ENCODE measurements at places on chromosomes 13 and 19.

DNA sequence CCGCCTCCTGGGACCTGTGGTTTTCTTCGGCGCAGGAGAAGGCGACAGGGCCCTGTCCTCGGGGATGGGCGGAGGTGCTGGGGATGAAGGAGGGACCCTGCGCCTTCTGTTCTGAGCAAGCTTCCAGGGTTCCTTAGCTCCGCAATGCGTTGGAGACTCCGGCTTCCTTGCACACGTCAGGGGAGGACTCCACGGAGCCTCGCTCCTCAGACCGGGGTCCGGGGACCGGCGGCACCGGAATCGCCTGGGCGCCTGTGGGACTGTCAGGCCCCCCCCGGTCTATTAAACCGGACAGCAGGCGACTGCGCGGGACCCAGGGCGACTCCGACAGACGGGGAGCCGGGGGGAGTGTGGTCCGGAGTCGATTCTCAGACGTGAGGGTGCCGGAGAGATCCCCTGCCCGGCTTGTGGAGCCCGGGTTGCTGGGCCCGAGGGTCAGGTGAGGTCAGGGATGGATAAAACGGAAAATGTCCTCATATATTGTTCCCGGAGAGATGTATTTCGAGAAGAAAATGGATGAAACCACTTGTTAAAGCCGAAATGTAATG lies 227.4 kb downstream of the TEX29 start:
- DNase-seq: no peak

GRCh38 chr19:33622505-33622808 lies 704 bp downstream of the CHST8 start:
- peak; percentile 11 for DNase-seq

DNA sequence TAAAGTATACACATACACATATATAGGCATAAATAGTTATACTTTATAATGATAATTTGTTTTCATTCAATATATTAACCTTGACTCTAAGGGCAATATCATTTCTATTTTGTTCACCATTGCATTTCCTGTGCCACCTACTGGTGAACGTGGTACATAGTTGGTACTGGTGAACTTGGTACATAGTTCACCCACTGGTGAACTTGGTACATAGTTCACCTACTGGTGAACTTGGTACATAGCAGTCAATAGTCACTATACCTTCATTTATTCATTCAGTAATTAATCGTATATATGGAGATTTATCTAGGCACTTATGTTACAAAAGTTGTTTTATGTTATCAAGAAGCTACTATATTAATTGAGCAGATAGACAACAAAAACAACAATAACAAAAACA lies 172.6 kb upstream of the ATXN8OS start:
- DNase-seq: no peak

DNA sequence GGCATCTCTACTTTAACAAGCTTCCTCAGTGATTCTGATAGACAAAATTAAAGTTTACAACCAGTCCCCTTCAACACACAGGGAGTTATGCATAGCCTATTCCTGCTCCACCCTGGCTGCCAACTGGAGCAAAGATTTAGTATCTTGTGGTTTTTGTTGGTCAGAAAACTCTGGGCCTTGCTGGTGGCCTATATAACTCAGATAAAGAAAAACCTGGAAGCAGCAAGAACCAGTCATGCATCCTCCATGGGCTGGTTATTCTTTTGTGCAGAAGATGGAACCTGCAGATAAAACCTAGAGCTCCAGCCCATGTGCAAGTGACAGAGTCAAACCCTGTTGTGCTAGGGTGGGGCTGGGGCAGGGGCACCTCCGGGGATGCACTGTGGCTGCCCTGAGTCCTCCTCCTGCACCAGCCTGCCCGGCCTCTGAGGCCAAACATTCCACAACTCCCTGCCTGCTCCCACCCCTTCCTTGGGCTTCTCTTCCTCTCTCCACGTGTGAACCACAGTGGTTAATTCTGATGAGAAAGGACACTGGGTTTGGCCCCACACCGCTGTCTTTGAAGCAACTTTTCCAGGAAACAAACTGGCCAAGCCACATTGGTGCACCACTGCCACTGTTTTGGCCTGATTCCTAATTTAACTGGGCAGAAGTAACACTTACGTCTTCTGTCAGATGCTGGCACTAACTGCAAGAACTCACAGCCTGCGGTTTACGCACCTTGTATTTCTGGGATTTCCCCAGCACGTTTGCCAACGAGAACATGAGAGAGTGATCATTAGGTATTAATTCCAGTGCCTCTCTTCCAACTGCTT lies 23.3 kb upstream of the GGACT start:
- DNase-seq: no peak

- no peak for DNase-seq
Measured at GRCh38 chr13:33310245-33311038, 24.9 kb upstream of the STARD13 start.

GRCh38 chr13:30409886-30410704 lies 12.2 kb upstream of the UBE2L5 start:
- no peak for DNase-seq

DNA sequence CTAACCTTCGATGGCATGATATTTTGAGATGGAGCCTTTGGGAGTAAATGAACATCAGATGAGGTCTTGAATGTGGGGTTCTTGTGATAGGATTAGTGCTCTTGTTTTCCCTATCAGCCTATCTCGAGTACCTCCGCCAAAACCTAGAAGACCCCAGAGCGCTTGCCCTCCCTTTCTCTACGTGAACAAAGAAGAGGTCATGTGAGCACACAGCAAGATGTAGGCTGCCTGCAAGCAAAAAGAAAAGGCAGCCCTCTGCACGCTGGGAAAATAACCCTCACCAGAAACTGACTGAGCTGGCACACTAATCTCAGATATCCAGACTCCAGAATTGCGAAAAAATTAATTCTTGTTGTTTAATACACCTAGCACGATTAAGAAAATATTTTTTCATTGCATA lies 799.8 kb upstream of the SLC10A2 start:
- DNase-seq: no peak

- no peak for DNase-seq
Measured at GRCh38 chr13:114249077-114249476, 14.4 kb downstream of the CDC16 start.

All from NCI-H748 treated with DMSO at 0.1 percent for 48 hours (cell line).